ENCODE measurements at places on chromosomes 11 and 22. TPM values are rescaled to one million over a fixed set of nuclear protein-coding genes. Genes with fewer than 3 reads are reported as not detected.

- no peak overlapping the region for H3K27ac ChIP-seq
- DNase-seq = no peak
- no peak overlapping the region for H3K4me3 ChIP-seq
- no peaks in the 10 kb centered on the region for H3K4me1 ChIP-seq
- H3K27me3 ChIP-seq = no peaks in the 10 kb centered on the region
- no peaks in the 10 kb centered on the region for H3K36me3 ChIP-seq
Observed at GRCh38 chr11:69884286-69884685, 65.1 kb upstream of the FGF3 start.

- H3K4me3 ChIP-seq = no peak overlapping the region
- H3K4me1 ChIP-seq = no peaks in the 10 kb centered on the region
- no peak overlapping the region for H3K27ac ChIP-seq
- no peaks in the 10 kb centered on the region for H3K27me3 ChIP-seq
Observed at GRCh38 chr11:117473481-117474091, 145.9 kb downstream of the CEP164 start.

GRCh38 chr11:83172551-83172950 is 15.6 kb downstream of the PCF11 start:
- H3K4me1 ChIP-seq = peaks cover 25% of the 10 kb centered on the region
- H3K27me3 ChIP-seq = no peaks in the 10 kb centered on the region
- H3K4me3 ChIP-seq = no peak overlapping the region
- DNase-seq = no peak
- H3K36me3 ChIP-seq = peaks cover 16% of the 10 kb centered on the region
- no peak overlapping the region for H3K27ac ChIP-seq

DNA sequence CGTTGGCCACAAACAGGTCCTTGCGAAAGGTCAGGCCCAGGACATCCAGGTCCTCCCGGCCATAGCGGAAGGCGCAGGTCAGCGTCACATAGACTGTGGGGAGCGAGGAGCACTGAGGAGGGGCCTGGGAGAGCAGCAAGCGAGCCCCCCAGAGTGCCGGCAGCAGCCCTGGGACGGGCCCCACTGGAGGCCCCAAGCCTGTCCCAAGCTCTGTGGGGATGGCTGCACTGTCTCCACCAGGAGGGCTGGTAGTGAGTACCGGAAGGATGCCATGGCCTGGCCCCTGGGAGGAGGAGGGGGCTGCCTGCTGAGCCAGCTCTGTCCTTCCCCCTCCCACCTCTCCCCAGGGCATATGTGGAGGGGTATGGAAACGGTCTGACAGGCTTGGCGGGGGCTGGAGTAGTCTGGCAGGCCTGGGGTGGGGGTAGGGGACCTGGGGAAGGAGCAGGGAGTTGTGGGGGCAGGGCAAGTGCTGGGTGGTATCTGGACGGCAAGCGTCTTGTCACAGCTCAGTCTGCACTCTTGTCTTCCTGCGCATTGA is 42.9 kb downstream of the TPBGL start:
- H3K27me3 ChIP-seq = no peaks in the 10 kb centered on the region
- H3K27ac ChIP-seq = no peak overlapping the region
- peaks cover 4% of the 10 kb centered on the region for H3K36me3 ChIP-seq
- peaks cover 16% of the 10 kb centered on the region for H3K4me1 ChIP-seq
- no peak for DNase-seq

DNA sequence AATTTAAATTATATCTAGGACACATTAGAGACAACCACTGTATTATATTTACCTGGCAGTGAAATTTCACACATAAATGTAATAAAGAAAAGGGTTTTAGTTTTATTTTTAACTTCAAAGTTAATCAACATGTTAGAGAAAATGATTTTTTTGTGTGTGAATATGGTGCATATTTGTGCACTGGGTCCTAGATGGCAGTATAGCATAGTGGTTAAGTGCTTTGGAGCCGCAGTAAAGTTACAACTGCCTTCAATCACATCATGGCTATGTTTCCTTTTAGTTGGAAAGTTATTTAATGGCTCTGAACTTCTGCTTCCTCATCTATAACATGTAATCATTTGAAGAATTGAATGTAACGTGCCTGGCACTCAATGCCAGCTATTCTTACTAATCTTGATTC is 108.9 kb upstream of the DDI1 start:
- DNase-seq = no peak
- H3K36me3 ChIP-seq = no peaks in the 10 kb centered on the region

- H3K4me3 ChIP-seq = no peak overlapping the region
- H3K27me3 ChIP-seq = no peaks in the 10 kb centered on the region
- no peak for DNase-seq
- H3K4me1 ChIP-seq = peaks cover 67% of the 10 kb centered on the region
- no peaks in the 10 kb centered on the region for H3K36me3 ChIP-seq
Observed at GRCh38 chr11:86932924-86933875, 22.0 kb downstream of the FZD4 start.

DNA sequence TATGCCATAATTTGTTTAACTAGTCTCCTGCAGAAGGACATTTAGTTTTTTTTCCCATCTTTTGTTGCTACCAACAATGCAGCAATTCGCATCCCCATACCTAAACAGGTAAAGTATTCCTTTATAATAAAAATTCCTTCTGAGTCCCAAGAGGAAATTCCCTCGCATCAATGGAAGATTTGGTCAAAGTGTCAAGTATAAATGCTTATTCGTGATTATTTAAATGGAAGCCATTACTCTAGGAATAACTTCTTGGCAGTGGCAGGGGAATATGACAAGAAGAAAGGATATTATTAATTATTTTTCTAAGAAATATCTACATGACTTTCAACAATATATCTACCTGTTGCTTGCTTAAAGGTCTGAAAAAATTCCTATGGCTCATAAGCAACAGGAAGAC is 25.6 kb downstream of the RNF141 start:
- no peak overlapping the region for H3K4me3 ChIP-seq
- no peaks in the 10 kb centered on the region for H3K27me3 ChIP-seq
- peaks cover 7% of the 10 kb centered on the region for H3K4me1 ChIP-seq
- H3K27ac ChIP-seq = no peak overlapping the region
- no peak for DNase-seq

GRCh38 chr11:35664977-35665441 is 2.4 kb downstream of the TRIM44 start:
- H3K4me3 ChIP-seq = no peak overlapping the region
- H3K27ac ChIP-seq = no peak overlapping the region
- H3K36me3 ChIP-seq = peaks cover 3% of the 10 kb centered on the region
- no peaks in the 10 kb centered on the region for H3K27me3 ChIP-seq
- H3K4me1 ChIP-seq = peaks cover 29% of the 10 kb centered on the region
- DNase-seq = no peak

GRCh38 chr11:8826901-8827560 is 84.0 kb upstream of the AKIP1 start:
- no peak overlapping the region for H3K4me3 ChIP-seq
- no peaks in the 10 kb centered on the region for H3K36me3 ChIP-seq
- no peak overlapping the region for H3K27ac ChIP-seq
- no peak for DNase-seq

DNA sequence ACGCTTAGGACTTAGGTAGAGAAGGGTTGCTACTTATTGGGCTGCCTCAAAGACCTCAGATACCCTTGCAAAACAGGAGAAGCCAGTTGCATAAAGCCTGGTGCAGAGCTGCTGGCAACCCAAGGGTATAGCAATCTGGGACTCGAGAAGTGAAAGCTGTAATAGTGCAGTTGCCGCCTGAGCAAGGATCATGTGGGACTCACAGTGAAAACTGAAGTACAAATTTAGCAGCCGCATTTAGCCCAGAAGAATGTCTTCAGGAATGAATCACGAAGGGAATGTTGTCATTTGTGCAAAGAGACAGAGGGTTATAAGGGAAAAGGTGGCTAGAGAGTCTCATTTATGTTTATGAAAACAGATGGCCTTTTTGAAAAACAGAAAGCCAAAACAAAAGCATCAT is 267.2 kb downstream of the TENM4 start:
- no peaks in the 10 kb centered on the region for H3K27me3 ChIP-seq
- no peaks in the 10 kb centered on the region for H3K4me1 ChIP-seq
- no peak for DNase-seq
- no peaks in the 10 kb centered on the region for H3K36me3 ChIP-seq
- no peak overlapping the region for H3K27ac ChIP-seq

- peaks cover 46% of the 10 kb centered on the region for H3K4me1 ChIP-seq
- peak overlapping the region; percentile 87 for H3K27ac ChIP-seq
- H3K4me3 ChIP-seq = no peak overlapping the region
- no peaks in the 10 kb centered on the region for H3K27me3 ChIP-seq
Observed at GRCh38 chr11:128334311-128335044, 252.9 kb downstream of the ETS1 start.

GRCh38 chr11:17354601-17354991 is 3.0 kb downstream of the NCR3LG1 start:
- no peak overlapping the region for H3K27ac ChIP-seq
- H3K27me3 ChIP-seq = no peaks in the 10 kb centered on the region
- no peak overlapping the region for H3K4me3 ChIP-seq
- no peaks in the 10 kb centered on the region for H3K36me3 ChIP-seq
- peaks cover 16% of the 10 kb centered on the region for H3K4me1 ChIP-seq

GRCh38 chr11:7672960-7673723 is at the start of gene CYB5R2:
Gene CYB5R2 (minus strand): TSS chr11:7673500. CDS start chr11:7672825, 675 bp downstream.
- H3K4me1 ChIP-seq = peaks cover 4% of the 10 kb centered on the region
- no peak within 1 kb of the TSS for H3K27ac ChIP-seq
- peaks cover 4% of the 10 kb centered on the region for H3K27me3 ChIP-seq
- no peaks in the 10 kb centered on the region for H3K36me3 ChIP-seq
- H3K4me3 ChIP-seq = peak within 1 kb of the TSS; percentile 44
- DNase-seq = peak; percentile 15

DNA sequence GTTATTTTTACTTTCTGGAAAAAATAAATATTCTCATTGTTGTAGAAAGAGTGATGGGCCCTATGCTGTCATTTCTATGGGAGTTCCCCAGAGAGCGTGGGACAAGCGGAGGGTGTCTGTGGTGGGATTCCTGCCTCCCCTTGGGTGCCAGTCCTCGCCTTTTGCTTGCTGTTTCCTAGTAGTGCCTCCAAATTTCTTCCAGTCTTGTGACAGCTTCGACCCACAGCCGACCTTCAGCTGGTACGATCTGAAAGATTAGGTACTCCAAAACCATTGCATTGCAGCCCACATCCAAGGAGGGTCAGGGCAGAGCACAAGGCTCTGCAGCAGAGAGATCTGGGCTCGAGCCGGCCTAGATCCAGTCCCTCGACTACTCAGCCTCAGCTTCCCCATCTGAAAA is 58.9 kb upstream of the EMID1 start:
- H3K36me3 ChIP-seq = no peaks in the 10 kb centered on the region
- no peak overlapping the region for H3K4me3 ChIP-seq
- no peaks in the 10 kb centered on the region for H3K4me1 ChIP-seq
- peaks cover under 1% of the 10 kb centered on the region for H3K27me3 ChIP-seq
- DNase-seq = no peak
- H3K27ac ChIP-seq = no peak overlapping the region

The DDX25 gene
- polyA plus RNA-seq = not detected

The MS4A14 gene
- not detected for polyA plus RNA-seq

The GLYATL2 gene
- polyA plus RNA-seq = not detected

The TREH gene
- polyA plus RNA-seq = not detected

The SUSD2 gene
- 0.26 TPM for polyA plus RNA-seq

The CYTH4 gene
- polyA plus RNA-seq = 0.29 TPM

The MS4A4A gene
- polyA plus RNA-seq = 0.19 TPM

The OR51E2 gene
- polyA plus RNA-seq = not detected
